ENCODE measurements at places on chromosomes 2 and 18.

GRCh38 chr2:84779781-84780180 is 101.1 kb downstream of the TRABD2A start:
- no peak for DNase-seq

DNA sequence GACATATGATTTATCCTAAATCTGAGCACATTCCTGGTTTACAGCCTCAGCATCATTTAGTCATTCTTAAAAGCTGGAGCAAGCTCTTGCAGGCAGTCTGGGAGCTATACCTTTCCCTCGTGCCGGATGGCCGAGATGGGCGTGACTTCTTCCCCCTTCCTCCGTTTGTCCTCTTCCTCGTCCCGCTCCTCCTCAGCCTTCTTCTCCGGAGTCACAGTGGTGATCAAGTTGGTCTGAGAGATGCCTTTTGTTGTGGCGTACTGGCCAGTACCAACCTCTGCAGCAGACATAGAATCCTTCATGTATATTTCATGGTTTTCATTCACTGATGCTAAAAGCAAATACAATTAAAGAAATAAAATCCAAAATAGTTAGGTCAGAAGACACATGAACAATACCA is 124.1 kb upstream of the ZBTB14 start:
- DNase-seq: no peak

- no peak for DNase-seq
Observed at GRCh38 chr2:208320686-208321085, 54.6 kb downstream of the PIKFYVE start.

DNA sequence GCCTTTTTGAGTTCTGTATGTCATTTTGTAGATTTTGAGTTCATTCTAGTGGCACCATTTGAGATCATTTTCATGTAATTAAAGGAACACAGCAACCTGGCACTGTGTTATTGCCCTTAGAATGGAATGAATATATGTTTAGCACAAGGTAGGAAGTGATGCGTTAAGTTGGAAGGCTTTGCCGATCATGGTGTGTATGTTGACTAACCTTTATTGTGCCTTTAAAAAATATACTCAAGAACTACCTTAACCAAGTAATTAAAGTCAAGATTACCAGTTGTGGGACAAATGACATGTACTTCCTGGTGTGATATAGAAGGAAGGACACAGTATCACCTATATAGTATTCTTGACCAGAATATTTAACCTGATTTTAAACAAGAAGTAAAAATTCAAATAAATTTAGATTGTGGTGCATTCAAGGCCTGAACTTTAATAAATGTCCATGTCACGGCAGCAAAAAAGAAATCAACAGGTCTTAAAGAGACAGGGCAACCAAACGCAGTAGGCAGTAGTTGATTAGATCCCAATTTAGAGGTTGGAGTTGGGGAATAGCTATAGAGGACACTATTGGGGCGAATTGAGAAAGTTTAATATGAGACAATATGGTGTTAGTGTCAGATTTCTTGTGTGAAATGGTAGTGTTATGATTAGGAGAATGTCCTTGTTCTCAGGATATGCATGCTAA is 68.6 kb downstream of the MSH2 start:
- DNase-seq: no peak

- no peak for DNase-seq
Observed at GRCh38 chr2:75340560-75340959, 141.2 kb upstream of the TACR1 start.

DNA sequence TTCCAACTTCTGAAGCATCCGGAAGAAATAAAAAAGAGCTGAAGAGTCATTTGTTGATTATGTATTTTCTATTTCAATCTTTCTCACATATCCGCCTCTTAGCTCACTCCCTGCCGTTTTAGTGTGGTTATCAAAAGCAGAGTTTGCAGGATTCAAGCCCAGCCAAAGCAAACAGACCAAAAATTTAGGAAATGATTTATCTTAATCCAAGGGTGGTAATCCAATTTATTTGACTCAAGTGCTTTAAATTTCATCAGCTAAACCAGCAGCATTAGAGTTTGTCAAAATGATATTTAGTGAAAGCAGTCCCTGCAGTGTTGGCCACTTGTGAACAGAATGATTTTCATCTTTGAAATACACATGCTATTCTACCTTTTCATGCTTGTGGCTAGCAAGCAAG is 129.3 kb upstream of the CCDC68 start:
- DNase-seq: no peak

GRCh38 chr2:234375176-234375880 is 121.6 kb downstream of the ARL4C start:
- no peak for DNase-seq
